NCI-H1417 treated with DMSO at 0.1 percent for 48 hours (cell line): ENCODE measurements at places on chromosomes 7 and 10.

GRCh38 chr7:98836811-98837629, 32.8 kb downstream of the TMEM130 start:
- DNase-seq, result no peak

DNA sequence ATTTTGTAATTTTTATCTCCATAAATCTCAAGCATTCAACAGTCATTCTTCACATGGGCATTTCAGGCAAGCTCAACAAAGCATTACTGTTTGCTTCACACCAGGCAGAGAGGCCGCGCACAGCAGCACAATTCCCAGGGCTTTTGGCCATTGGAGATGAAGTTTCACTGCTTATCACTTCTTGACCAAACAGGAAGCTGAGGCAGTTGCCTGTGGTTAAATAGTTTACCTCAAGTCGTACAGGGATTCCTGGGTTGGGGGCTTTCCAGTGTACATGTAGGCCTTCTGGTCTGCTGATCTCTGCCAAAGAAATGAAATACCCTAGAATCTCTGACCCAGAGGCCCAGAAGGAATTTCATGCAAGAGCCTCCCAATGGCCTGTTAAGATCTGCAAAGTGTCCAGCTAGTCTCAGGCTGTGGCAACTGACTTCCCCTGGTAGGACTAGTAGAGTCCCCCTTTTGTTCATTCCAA, 11.2 kb upstream of the PRDX3 start:
- no peak for DNase-seq

GRCh38 chr10:4939224-4940072, 23.8 kb upstream of the AKR1C1 start:
- DNase-seq, result no peak

DNA sequence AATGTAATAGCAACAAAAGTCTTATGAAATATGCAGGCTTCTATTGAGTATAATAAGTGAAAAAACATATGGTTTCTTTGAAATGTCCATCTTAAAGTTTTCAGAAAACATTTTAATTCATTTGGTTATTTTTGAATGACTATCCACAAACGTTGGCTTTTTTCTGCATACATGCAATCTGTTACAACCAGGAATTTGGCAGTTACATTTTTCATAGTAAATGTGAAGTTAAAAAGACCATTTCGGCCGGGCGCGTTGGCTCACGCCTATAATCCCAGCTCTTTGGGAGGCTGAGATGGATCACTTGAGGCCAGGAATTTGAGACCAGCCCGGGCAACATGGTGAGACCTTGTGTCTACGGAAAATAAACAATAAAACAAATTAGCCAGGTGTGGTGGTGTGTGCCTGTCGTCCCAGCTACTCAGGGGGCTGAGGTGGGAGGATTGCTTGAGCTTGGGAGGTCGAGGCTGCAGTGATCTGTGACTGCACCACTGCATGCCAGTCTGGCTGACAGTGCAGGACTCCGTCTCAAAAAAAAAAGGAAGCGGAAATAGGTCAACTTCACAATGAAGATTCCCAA, 73.9 kb upstream of the NMT2 start:
- no peak for DNase-seq

- DNase-seq, result no peak
Measured at GRCh38 chr10:5620223-5620721, 46.1 kb downstream of the ASB13 start.

DNA sequence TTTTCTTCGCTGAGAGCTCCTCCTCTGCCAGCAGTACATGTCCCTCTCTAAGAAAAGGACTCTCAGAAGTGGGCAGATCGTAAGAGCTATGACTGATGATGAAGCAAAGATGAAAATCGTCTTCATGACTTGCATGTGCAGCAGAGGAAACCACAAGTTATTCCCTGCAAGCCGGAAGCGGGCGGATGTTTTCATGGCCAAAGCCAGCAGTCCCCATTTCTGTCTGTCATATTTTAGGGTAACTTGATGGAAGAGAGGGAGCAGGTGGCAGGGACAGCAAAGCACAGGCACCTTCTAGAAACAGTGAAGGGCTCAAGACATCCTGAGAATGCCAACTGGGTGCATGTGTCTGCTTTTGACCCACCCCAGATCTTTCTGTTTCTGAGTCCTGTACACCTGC, 19.9 kb downstream of the KLF6 start:
- DNase-seq, result no peak

DNA sequence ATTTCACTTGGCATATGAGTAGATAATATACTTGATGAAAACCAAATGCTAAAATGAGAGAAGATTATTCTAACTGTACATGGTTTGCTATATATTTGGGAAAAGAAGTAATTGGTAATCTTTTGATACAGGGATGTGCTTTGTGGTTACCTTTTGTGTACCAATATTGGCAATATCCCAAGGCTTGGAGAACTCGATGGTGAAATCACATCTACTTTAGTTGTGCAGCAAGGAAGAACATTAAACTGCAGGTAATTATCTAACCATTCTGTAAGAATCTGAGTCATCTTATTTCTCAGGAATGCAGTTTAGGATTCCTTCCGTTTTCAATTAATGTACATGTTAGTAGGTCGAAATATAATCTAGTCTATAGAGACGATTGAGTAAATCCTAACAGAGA, 64.1 kb downstream of the SRI start:
- DNase-seq, result no peak

DNA sequence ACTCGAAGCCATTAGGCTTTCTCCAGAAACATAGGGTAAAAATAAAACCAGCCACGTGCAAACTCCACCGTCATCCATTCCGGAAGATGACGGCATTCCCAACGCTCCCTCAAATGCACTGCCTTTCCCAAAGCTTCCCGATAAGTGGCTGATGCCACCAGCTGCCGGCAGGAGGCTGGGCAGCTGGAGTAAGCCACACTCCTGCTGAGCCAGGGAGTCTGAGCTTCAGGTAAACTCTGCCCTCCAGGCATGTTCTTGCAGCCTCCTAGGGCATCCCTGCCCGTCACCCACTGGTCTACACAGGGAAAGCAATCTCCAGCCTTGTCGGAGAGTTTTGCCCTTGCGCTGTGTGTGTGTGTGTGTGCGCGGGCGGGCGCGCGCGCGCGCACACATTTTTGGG, 40.5 kb upstream of the TMEM273 start:
- no peak for DNase-seq
